ENCODE measurements at places on chromosomes 11 and 22.

- DNase-seq = no peak
Measured at GRCh38 chr11:17407575-17407974, 19.1 kb upstream of the KCNJ11 start.

DNA sequence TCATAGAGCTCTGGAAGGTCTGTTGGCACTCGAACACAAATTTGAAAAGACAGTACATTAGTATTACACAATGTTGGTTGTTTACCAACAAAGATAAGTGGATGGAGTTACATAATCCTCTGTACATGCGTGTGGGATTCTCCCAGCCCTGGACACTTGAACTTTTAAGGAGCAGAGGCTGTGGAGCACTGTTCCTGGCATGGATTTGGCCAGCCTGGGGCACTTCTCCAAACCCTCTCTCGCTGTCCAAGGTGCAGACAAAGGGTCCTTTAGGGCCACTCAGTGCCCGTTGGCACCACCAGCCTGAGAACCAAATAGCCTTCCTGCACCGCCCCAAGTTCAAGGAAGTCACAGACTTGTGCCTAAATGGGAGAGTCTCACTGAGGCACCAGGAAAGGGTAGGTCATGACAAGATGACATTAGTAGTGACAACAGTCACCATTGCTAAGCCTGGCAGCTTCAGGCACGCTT lies 1.6 kb upstream of the ANO1 start:
- DNase-seq = no peak

- no peak for DNase-seq
Measured at GRCh38 chr11:1834779-1835670, at the start of gene SYT8. SYT8 (plus strand) TSS chr11:1834990; CDS start chr11:1835106, 116 bp downstream.

- DNase-seq = no peak
Measured at GRCh38 chr22:29700900-29701154, 19.0 kb upstream of the CABP7 start.

DNA sequence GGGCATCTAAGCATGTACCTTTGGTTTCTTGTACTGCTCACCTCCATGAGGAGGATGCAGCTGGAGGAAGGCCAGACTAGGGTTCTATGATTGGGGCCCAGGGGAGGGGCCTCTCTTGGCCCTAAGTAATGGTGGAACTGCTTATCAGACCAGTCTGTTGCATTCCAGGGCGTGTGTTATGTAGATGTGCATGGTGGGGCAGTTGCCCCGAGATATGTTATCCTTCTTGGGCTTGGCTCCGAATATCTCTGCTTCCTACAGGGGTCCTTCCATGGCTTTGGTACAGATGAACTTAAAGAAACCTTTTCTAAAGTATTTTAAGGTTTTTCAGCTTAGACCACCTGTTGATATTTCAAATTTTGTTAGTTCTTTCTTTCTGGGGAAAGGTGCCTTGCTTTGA lies 126.0 kb downstream of the SWAP70 start:
- DNase-seq = no peak

DNA sequence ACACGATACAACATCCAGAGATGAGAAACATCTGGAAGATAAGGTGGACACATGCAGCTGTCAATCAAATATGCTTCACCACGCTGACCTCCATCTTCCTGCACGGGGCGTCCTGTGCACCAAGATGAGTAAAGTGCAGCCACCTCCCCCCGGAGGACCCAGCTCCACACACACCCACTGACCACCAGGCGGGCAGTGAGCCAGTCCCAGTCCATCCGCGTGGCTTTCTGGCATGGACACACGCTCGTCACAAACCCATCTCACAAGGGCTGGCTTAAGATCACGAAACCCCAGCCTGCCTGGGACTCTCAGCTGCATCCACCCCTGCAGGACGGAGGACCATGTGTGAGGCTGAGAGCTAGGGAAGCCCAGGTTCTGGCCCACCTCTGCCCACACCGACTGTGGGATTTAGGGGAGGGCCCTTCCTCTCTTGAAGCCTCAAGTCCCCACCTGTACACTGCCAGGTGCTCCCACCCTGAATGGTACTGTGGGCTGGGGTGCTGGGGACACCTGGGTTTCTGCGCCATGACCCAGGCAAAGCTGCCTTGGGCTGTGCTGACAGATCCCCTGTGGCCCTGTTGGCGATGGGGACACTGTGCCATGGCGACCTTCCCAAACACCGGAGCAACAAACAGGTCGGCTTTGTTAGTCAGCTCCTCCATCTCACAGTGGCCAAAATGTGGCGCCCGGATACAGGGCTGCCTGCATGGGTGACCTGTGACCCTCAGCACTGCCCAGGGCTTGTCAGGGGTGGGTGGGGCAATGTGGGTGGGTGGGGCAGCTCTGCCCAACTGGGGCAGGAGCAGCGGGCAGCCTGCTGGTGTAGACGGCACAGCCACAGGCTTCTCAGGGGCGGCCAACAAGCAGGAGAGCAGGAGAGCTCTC lies 629.0 kb downstream of the TBC1D22A start:
- DNase-seq = no peak

All from putamen (tissue), 1 donor.